ENCODE measurements at places on chromosomes 5 and 9.

DNA sequence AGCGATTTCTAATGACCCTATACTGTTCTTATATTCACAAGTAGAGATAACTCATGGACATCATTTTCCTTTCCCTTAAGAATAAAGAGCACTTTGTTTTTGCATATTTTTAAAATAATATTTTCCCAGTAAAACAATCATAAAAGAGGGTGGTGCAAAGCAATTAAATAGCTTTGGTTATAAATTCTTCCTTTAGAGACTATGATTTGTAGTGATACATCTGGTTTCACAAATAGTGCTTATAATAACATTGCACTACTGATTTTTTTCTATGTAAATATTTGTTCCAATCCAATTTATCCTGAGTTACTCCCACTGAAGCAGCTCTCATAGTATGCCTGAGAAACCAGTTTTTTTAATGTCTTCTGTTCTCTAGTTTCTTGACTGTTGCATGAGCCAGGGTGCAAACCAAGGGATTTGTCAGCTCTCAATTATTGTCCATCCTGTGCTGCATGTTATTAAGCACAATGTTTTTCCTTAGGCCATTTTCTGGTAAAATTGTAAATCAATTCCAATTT, 74.7 kb downstream of the LURAP1L start:
- no peak for DNase-seq

DNA sequence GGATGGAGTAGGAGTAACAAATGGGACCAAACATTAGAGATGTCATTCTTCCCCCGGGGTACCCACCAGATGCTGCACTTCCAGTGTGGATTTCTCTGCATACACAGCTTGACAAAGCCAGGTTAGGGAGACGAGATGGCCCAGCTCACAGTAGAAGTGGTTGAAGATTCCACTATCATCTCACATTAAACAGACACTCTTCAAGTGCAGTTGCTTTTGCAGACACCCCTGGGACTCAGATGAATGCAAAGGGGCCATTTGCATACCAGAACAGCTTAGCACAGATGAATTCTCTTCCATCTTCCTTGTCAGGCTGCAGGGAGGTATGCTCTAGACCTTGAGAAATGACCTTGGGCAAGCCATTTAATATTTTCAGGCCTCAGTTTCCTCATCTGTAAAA, 12.6 kb upstream of the C5orf58 start:
- no peak for DNase-seq

- DNase-seq, result no peak
These were observed 100.7 kb downstream of the CDC42SE2 start for GRCh38 chr5:131364507-131365050.

- no peak for DNase-seq
These were observed 18.5 kb downstream of the ZNF366 start for GRCh38 chr5:72488756-72489155.

DNA sequence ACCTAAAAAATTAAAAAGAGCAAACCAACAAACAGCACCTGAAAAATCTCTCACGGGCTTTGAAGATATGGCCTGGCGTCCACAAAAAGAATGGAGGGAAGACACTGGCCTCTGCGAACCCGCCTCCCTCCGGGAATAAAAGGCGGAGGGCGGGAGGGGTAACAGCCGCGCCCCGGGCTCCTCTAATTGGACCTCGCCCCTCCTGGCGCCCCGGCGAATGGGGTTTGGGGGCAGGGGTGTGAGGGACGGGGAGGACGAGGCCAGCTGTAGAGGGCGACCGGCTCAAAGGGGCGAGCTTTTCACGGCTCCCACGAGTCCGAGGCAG, 753 bp downstream of the FANCC start:
- no peak for DNase-seq

DNA sequence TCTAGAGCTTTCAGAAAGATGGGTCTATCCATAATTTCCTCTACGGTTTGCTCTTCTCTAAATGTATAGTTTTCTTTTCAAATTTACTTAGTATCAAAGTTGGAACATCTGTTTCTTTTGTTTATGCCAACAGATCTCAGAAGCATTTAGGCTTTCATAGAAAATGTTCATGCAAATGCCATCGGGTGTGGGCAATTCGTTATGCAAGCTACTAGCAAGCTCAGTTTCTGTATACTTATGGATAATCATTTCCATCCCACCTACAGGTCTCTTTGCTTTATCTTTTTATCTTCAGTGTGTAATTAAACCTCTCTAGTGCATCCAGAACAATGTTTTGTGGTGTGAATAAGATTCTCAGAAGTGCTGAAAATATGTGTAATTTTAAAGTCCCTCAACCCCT, 59.9 kb downstream of the NUDT12 start:
- no peak for DNase-seq

DNA sequence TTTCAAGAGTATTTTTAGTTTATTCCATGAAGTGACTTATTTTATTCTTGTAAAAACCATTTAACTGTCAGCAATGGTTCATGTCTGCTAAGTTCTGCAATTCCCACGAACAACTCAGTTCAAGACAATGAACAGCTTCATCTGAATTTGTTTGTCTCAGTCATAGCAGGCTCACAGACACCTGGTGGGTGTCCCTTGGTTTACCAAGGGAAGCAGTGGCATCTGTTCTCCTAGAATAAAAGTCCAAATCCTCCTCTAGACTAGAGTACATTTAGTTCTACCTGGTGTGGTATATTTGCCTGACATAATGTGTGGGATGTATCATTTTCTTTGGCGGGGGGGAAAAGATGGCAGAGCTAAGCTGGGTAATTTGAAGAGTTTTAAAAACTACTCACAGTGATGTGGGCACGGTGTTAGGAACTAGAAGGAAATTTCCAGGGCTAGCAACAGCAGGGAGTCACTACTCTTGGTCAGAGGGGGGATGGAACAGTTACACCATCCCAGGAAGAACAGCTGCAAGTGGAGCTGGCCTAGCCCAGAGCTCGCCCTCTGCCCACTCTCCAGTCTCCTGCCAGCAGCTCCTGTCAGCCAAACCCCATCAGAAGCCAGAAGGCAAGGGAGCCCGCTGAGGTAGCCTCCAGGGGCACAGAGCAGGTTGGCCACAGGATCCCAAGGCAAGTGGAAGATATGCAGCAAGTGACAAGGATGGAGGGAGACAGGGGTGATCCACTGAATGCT, 100.3 kb downstream of the PJA2 start:
- no peak for DNase-seq

GRCh38 chr5:88656221-88656950, 226.6 kb downstream of the MEF2C start:
- no peak for DNase-seq

DNA sequence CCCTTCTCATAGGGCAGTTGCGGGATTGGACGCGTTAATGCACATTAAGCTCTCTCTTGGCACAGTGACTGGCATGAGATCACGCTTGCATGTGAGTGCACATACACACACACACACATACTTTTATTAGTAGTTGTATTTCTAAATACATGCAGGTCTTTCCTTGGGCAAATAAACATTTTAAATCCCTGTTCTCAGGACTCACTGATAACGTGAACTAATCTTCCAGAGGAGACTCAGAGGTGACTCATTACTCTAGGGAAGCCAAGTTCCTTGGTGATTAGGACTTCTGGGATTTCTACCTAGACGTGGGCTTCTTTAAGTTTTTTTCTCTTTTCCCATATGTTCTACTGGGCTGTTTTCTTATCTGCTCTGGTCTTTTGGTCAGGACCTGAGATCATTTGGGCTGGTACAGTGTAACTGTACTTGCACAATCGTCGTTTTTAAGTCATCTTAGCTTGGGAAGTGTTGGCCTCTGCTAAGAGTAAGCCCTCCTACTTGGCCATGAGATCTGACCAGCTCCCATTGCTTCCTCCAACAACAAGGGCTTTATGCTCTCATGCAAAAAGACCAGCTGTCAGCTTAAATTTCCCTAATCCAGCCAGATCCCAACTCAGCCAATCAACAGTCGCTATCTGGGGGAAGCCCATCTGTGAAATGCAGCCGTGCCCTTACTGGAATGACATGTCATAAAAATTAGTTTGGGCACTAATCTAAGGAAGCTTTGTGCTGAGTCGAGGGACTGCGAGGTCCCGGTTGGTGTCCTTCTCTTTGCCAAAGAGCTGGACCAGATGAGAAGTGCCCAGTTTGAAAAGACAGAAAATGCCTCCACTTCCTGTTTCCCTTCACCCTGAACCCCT, 176.4 kb upstream of the ANKRD55 start:
- DNase-seq, result no peak

DNA sequence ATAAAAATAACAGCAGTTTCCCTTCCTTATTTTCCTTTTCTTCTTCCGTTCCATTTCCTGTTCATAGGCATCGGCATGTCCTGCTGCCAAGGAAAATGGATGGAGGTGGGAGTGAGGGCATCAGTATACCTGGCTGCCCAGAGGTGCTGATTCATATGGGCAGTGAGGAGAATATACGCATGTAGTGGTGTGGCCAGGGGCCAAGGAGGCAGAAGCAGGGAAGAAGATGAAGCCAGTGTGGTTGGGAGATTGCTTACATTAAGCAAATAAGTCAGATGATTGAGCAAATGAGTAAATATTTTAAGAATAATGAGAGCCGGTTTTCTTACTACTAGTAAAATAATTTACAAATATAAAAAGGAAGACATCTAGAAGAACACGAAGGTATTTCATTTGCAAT, 344.9 kb upstream of the PAPPA start:
- no peak for DNase-seq

DNA sequence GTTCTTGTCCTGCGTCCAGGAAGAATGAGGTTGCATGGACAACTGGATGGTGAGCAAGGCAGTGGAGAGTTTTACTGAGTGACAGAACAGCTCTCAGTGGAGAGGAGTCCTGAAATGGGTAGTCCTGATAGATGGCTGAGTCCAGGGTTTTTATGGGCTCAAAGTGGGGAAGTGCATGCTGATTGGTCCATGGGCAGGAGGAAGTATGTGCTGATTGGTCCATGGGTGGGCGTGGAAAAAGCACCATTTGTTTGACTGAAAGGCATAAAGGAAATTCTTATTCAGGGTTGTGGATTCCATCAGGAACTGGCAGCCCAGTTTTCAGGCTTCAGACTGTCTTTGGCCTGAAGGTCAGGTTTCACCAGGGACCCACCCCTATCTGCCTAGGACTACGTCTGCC, 10.6 kb downstream of the FSD1L start:
- DNase-seq, result no peak

GRCh38 chr9:82273121-82273520, 284.5 kb downstream of the SPATA31D1 start:
- no peak for DNase-seq

DNA sequence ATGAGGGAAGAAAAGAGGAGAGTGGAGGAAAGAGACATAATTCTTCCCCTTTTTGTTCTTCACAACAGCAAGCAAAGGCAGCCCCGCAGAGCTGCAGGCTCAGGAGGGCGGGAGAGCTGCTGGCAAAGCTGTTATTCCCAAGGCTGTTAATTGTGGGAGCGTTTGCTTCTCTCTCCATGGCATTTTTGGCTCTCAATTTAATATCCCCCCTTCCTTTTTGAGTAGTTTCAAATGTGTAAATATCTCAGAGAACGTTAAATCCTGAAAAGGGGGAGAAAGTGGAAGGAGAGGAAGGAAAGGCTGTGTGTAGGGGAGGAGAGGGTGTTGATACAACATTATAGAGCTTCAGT, 165.7 kb downstream of the NSG2 start:
- no peak for DNase-seq

DNA sequence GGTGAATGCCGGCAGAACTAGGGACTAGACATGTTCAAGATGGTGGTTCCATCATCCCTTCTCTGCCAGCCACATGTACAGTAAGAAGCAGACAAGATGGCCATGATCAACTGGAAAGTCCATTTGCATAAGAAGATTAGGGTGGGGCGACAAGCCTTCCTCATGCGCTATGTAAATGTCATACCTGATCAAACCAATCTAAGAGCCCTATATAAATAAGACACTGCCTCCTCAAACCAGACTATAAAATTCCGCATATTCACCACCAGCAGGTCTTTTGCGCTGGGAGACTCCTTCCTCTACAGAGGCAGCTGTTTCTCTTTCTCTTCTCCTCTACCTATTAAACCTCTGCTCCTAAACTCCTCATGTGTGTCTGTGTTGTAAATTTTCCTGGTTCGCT, 53.8 kb downstream of the TIMD4 start:
- DNase-seq, result no peak

- DNase-seq, result no peak
These were observed 20.1 kb downstream of the SREK1 start for GRCh38 chr5:66164044-66164790.

GRCh38 chr5:122145906-122146305, 16.6 kb downstream of the ZNF474 start:
- no peak for DNase-seq

GRCh38 chr5:158288272-158288657, 429.3 kb upstream of the CLINT1 start:
- DNase-seq, result no peak

DNA sequence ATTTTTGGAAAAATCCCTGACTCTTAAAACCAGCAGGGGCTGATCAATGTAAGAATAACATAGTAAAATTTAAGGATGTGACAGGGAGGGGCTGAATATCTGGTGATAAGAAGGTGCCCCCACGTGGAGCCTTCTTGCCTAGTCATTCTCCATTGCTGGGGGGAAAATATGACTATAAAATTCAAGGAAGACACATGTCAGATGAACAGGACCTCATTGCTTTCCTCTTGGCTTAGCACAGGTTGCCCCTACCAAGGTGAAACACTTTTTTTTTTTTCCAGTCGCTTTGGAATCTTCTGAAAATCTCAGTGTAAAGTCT, 310.9 kb downstream of the EFNA5 start:
- DNase-seq, result no peak

- DNase-seq, result no peak
These were observed 25.2 kb downstream of the RALGPS1 start for GRCh38 chr9:126939821-126940221.

DNA sequence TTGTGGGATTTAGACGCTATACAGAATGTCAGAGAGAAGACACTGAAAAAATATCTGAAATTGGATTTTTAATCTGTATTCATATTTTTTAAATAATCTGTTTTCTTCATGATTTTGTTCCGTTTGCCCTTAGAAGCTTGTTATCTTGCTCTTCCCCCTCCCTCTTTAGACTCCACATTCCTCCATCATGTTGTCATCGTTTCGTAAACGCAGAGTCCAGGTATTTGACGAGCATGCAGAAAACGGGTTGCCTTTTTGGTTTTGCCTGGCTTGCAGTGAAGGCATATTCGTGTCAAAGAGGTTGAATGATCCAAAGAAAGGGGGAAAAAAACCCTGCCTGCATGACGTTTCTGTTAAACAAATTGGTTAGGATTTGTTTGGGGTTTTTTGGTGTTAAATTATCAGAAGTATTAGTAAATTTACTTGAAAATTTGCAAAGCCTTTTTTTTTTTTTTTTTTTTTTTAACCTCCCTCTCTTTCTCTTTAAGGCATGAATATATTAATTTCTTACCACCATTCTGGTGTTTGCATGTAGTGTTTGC, 2.9 kb downstream of the SPTAN1 start:
- no peak for DNase-seq

Measured in SIG-M5 (cell line).